LoVo (cell line): ENCODE measurements at places on chromosomes 6 and 20.

DNA sequence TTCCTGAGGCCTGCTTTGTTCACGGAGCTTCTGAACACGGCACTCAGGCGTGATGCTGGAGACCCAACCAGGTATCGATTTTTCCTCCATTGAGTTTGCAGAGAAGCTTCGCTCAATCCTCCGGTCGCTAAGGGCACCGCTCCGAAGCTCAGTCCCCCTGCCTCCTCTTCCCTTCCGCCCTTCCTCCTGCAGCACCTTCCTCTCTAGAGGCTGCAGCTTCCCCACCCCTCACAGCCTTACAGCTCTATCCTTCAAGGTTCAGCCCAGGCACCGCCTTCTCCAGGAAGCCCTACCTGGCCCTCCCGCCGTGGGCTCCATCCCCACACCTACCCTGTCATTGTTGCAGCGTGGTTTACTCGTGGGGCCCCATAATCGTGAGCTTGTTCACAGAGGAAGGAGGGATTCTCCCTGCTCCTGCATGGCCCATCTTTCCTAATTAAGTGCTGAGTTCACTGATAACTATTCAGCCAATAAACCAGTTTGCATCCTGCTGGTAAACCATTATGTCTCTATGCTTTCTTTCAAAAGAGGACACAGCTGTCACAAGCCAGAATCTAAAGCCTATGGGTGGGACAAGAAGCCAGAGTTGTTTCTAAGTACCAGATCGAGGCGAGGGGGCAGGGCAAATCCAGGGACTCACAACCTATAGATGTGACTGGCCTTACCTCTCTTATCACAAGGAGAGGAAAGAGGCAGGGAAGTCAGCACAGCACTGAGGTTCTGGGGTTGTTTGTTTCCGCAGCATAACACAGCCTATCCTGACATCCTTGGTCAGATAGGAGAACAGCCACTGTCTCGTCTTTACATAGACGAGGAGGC lies 152.0 kb downstream of the GRM4 start:
- DNase-seq = no peak

- DNase-seq = no peak
Measured at GRCh38 chr6:81750681-81751387, 1.6 kb downstream of the TENT5A start.

DNA sequence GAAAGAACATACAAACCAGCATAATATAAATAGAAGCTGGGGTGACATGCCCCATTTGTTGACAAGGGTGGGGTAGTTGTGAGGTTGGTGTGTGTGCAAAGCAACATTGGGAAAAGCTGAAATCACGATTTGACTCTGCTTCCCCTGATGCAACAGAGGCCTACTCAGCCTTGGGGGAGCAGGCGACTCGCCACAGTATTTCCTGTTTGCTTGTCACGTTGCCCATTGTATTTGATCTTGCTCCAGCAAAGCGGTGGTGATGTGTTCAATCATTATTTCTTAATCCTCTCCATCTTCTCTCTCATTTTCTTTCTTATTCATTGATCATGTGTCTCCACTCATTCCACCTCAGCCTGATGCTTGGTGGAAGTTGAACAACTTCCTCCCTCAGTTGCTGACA lies 165.8 kb upstream of the CITED2 start:
- DNase-seq = no peak

DNA sequence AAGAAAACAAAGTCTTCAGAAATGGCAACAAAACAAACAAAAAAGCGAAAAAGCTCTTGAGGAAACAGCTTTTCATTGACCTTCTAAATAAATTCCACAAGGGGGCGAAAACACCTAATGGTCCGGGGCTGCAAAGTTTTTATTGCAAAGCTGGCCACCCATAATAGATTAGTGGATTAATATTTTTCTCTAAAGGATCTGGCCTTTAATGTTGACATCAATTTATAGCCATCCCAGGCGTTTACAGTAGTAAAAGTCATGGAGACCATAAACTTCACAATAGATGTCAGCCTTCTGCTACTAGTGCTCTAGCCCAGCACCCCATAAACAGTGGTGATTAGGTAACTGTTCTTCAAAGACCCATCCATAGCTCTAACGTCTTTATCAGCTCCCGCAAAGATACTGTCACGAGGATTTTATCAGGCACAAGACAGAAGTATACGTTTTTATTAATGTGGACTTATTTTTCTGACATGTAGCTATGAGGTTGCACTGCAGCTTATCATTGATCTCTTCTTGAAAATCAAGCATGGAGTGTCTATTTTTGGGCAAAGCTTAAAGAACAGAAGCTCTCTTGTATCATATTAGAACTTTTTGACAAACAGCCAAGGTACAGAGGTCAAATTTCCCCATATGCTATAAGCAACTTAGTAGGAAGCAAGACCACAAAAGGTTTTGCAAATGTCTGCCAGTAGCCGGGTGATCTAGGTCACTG lies 4.7 kb downstream of the CITED2 start:
- peak; percentile 54 for DNase-seq

DNA sequence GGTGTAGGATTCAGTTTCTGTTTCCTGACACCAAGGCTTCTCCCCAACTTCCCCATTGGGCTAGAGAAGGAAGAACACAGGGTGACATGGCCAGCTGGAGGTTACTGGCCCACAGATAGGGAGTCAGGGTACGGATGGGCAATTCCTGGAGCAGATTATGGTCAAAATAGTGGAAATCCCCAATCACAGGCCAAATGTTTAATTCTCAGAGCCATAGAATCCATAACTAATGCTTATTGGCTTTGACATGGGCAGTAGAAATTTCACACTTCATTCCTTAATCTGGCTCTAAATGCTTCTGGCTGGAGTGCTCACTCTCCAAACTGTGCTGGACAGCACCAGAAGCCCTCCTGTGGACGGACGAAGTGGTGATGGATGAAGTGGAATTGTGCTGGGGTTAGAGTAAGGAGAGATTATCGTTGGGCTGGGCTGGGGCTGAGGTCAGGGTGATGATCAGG lies 887 bp downstream of the SIGLEC1 start:
- DNase-seq = no peak
